AG08396 (cell line): ENCODE measurements at places on chromosomes 1 and 21.

- peak; percentile 35 for DNase-seq
Measured at GRCh38 chr1:220908757-220909156, 29.5 kb downstream of the HLX start.

GRCh38 chr1:119822406-119822805 is 11.1 kb upstream of the REG4 start:
- no peak for DNase-seq

GRCh38 chr1:31707711-31708110 is 3.9 kb upstream of the COL16A1 start:
- DNase-seq = no peak

GRCh38 chr1:150386592-150386991 is 22.6 kb downstream of the RPRD2 start:
- no peak for DNase-seq

- DNase-seq = no peak
Measured at GRCh38 chr1:69315416-69315815, 252.3 kb upstream of the LRRC7 start.

- DNase-seq = no peak
Measured at GRCh38 chr1:164643018-164643417, 84.0 kb downstream of the PBX1 start.

DNA sequence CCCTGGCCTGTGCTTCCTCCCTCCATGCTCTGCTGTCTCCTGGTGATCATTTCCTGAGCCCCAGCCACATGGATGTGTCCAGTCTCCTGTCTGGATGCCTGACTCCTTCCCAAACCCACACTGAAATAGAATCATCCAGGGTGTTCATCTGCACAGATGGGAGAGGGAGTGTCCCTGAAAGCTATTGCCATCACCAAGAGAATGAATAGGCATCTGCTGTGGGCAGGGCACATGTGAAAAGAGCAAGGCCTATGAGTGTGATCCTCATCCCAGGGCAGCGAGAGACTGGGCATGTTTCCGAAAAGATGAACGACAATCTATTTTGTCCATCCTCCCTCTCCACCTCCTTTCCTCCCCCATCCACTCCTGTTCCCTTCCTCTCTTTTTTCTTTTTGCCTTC is 5.0 kb downstream of the IGSF21 start:
- DNase-seq = no peak
